ENCODE measurements at places on chromosomes 13 and 19.

DNA sequence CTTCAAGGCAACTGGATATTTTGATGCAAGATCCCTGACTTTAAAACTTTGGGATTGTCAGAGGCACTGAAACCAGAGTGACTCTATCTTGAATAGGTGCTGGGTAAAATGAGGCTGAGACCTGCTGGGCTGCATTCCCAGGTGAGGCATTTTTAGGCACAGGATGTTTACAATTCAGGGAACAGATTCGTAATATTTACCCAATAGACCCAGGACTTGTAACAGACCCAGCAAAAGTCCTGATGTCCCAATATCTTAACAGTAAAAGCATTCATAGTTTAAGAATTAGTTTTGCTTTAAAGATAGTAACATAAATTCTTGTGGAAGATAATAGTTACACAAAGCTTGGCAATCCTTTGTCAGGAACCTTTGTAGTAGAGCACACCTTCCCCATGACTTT, 166.2 kb downstream of the FGF14 start:
- no peak for DNase-seq

GRCh38 chr13:94548821-94549231, 47.1 kb downstream of the TGDS start:
- peak; percentile 43 for DNase-seq

DNA sequence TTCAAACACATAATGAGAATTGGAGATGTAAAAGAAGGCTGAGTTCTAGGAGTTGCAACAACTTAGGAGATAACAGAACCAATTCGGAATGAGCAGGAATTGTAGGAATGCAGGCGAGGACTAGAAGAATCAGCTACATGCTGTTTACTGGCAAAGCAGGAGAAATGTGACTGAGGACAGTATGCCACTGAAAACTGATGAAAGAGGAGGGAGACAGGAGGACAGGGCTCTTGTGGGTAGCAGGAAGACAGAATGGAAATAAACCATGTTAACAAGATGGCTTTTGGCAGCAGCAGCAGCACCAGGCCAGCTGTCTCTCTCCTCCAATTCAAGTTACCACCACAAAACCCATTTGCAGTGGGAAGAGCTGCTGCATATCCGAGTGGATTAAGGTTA, 91.0 kb upstream of the SLC15A1 start:
- no peak for DNase-seq

- no peak for DNase-seq
Measured at GRCh38 chr13:112880976-112881540, 88.0 kb upstream of the MCF2L start.

DNA sequence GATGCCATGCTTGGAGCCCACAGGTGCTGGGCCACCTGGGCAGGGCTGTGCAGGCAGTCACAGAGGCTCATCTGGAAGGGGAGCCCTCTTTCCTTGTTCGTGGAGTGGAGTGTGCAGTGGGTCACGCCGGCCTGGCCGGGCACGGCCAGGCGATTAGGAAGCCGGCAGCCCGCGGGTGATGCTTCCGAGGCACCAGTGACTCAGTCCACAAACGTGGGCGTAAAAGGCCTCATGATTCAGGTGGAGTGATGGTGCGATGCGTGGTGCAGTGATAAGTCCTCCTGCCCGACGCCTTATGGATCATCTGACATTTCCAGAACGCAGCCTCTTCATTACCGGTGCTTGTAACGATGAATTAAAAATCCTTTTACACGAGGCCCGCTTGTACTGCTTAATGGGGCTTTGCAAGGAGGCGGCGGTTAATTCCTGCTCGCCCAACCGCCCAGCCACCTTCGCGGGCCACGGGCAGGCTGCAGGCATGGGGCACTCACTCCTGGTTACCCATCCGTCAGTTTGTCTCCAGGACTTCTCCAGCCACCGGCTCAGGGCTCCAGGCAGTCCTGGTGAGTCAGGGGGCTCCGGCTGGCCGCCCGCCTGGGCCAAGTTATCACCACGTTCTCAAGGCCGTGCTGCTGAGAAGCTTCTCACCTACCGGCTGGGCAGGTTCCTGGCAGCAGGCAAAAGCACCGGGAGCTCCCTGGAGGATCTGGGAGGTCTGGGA, 172.4 kb downstream of the KDM4B start:
- no peak for DNase-seq

- DNase-seq: no peak
Measured at GRCh38 chr13:44471686-44472085, 98.1 kb downstream of the SERP2 start.
